ENCODE measurements at places on chromosomes 3 and 15.

DNA sequence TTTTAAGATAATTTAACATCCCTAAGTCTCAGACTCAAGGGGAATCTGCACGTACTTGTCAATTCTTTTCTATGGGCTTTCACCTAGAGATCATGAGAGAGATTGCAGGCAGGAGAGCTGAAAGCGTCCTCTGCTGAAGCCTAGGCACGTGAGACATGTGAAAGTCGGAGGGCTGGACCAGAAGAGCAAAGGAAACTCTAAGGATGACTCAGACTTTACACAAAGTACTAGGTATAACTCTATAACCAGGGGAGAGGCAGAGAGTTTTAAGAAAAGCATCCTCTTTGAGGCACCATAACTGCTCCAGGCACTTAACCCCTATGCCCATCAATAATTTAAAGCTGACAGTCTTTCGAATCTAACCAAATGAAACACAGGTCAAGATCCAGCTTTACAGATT, 436.6 kb downstream of the VGLL3 start:
- DNase-seq: no peak

GRCh38 chr15:27826902-27827714, 272.0 kb downstream of the OCA2 start:
- DNase-seq: no peak

GRCh38 chr3:25603703-25604102, 61.0 kb downstream of the TOP2B start:
- DNase-seq: no peak

DNA sequence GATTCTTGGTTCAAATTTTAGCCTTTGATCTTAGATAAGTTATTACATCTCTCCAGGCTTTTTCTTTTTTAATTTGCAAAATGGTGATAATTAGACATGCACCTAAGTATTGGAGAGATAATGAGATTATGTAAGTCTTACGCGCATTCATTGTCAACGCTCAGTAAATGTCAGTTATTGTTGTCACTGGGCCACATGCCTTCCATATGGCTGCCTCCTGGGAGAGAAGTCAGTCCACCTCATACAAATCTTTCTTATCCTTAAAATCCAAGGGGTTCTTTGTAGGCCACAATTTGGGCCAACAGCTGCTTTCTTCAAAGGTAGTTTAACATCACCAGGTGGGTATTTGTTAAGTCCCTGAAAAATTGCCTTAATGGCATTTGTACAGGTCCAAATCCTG, 25.5 kb upstream of the PTPRG start:
- no peak for DNase-seq

GRCh38 chr3:182133752-182134151, 422.0 kb downstream of the SOX2 start:
- no peak for DNase-seq

DNA sequence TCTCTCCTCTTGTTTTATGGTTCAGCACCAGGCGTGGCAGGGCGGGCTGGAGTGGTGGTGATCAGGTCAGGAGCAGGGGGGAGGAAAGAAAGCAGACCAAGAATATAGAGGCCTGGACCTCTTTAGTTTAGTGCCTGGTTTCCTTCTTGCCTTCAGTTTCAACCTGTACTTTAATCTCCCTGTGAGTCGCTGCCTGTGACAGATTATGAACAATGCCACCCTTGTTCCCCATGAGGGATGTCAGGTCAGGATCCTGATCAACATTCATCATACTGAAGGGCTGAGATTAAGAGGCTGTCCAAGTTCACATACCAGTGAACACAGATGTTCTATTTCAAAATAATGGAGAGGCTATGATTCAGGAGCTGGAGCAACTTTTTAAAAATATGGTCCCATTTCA, 11.4 kb downstream of the ENTPD3 start:
- no peak for DNase-seq

DNA sequence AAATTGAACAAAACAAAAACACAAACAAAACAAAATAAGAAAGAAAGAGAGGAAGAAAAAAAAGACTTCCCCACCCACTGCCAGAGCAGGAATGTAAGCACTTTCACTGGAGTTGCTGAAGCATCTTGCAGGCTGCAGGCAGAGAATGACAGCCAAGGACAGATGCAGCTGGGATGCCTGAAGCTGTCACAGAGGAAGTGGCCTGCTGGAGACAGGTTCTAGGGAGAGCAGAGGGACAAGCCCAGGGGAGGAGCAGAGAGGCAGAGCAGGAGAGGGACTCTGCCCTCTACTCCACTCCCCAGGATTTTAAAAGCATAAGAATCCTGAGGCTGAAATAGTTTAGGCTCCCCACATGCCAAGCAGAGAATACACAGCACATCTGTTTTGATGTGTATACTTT, 326.2 kb downstream of the TUSC7 start:
- no peak for DNase-seq

GRCh38 chr3:57017459-57017845, 43.0 kb upstream of the SPATA12 start:
- no peak for DNase-seq

- DNase-seq: no peak
Observed at GRCh38 chr3:58049143-58049785, 41.0 kb downstream of the FLNB start.

Data from stimulated activated CD4-positive, alpha-beta T cell treated with anti-CD3 and anti-CD28 coated beads, Interleukin-15, amount 100 ng/mL, for 24 hours (primary cell).